ENCODE measurements at places on chromosomes 12 and 14.

GRCh38 chr14:38255673-38256532 lies at the start of gene CLEC14A:
Gene CLEC14A, minus strand, starts transcription at chr14:38256093. Its CDS starts 71 bp downstream, at chr14:38256022.
- peak; percentile 7 for DNase-seq

GRCh38 chr14:96922986-96923385 lies 125.8 kb downstream of the VRK1 start:
- no peak for DNase-seq

DNA sequence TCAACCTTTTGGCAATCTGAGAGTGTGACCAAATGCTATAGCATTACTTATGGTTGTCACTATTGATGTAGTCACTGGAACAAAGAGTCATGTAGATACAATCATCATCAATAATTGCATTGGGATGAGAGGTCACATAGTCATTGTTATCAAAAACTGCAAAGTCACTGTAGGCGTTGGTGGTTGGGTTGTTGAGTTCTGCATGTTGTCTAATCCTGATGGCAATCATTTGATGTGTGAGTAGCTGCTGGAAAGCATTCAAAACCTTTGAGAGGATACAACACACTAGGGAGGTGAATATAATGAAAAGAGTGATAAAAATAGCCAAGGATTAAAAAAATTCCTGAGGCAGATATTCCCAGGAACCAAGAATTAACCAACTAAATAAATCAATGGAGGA lies 214.7 kb upstream of the SYT10 start:
- DNase-seq, result no peak

DNA sequence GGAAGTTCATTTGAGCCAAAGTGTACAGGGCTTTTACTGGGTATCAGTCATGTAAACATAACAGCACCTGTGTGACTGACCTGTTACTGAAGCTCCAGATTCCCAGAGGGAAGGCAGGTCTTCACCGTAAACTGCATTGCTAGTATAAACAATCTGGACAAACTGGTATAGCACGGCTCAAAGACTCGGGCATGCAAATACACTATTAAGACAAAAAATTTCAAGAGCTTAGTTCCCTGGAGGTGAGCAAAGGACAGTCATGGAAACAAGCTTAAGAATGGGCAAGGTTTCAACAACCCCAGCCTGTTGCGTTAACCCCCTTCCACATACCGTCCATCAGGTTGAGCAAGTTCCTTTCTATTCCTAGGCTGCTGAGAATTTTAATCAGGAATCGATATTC lies 9.4 kb downstream of the PARP11 start:
- no peak for DNase-seq

DNA sequence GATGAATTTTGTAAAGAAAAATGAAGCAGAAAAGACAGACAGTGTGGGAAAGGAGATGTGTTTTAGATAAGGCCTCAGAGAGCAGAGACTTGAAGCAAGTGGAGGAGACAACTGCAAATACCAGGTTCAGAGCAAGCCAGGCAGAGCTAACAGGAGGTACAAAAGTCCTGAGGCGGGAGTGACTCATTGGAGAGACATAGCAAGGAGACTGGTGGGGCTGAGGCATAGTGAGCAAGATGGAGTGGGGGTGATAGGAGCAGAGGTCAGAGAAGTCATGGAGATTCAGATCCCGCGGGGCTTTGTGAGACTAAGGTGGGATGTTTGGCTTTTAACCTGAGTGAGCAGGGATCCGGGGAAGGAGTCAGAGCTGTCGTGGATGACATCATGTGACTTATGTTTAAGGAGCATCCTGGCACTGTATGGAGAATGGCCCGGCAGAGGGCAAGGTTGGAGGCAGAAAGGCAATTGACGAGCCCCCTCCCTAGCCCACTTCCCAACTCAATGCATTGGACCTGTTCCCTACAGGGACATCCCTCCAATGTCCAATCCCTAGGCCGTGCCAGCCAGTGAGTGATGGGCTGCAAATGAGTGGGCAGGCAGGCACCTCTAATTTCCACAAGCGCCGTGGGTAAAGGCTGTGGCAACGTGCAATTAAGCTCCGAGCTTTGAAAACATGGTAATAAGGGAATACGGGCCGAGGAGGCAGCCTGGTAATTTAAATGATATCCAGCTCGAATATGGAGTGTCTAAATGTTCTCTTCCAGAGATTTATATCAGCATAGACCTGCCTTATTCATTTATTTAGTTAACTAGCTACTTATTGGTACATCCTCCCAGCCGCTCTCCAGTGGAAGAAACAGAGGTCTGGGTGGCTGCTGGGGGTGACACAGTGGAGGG lies 206.8 kb upstream of the LHX5 start:
- DNase-seq, result no peak

GRCh38 chr14:98573082-98573481 lies 698.9 kb downstream of the BCL11B start:
- no peak for DNase-seq

DNA sequence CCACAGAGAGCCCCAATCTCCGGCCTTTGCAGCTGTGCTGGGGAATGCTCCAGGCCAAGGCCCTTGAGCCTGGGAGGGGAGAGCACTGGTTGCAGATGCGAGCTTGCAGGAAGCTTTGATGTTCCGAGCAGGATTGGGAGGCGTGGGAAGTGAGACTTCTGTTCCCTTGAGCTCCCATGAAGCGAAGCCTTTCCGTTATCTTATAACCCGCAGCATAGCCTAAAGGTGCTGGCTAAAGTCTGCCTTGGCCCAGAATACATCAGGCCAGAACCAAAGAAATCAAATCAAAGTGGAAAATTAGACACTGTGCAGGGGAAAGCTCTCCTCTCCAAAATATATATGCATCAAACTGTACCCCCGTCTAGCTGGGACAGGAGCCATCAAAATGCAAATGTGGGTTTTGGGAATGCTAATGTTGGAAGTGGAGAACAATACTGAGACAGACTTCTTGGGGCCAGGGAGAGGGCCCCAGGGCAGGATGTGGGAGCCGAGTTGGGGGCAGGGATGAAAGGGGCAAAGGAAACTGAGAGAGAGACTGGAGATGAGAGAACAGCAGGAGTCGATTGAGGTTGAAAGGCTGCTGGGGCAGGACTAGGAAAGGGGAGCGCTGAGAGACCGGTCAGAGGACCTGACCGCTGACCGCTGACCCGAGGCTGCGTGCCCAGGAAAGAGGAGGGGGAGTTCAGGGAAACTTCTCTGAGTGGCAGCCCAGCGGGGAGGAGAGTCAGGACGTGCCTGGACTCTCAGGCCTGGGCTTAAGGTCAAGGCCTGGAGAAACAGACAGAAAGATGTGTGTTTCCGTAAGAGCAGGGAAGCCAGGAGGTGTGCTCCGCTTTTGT lies 152.2 kb upstream of the PARP11 start:
- DNase-seq, result no peak

DNA sequence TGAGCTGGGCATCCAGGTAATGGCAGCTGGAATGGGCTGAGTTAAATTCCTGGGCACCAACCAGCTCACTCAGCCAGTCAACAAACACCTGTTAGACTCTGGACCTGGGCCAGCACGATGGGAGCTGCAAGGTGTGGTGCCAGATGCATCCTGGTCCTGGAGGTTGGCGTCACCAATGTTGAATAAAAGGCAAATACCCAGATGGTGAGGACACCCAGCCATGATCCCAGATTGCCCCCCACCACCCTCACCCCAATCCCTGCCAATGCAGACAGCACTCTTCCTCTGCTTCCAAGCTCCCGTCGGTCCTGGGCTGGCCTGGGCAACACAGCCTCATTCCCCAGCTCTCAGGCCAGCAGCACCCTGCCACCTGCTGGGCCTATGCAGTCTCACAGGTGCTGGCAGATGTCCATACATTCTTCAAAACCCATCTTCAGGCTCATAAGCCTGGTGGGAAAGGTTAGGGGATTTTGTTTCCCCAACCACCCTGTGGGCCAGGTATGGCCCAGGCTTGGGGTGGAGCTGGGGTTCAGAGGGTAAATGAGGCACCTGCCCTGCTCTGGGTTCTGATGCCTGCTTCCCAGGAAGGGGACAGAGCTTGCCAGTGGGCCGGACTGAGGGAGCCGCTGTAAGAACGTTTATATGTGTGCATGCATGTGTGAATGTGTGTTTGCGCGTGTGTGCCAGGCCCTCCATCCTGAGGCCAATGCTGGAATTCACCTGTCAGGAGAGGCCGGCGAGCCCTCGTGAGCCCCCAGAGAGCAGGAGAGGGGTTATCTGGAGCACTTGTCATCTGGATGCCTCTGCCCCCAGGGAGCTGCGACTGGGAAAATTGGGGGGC lies 58.0 kb downstream of the LGMN start:
- DNase-seq, result no peak

GRCh38 chr14:32727832-32728231 lies 210.8 kb upstream of the NPAS3 start:
- no peak for DNase-seq

- no peak for DNase-seq
These were observed 42.5 kb upstream of the PPM1H start for GRCh38 chr12:62977418-62977817.

- no peak for DNase-seq
These were observed 23.7 kb downstream of the SETD1B start for GRCh38 chr12:121827351-121828099.

- DNase-seq, result no peak
These were observed 61.1 kb upstream of the CDKN3 start for GRCh38 chr14:54335569-54336155.

DNA sequence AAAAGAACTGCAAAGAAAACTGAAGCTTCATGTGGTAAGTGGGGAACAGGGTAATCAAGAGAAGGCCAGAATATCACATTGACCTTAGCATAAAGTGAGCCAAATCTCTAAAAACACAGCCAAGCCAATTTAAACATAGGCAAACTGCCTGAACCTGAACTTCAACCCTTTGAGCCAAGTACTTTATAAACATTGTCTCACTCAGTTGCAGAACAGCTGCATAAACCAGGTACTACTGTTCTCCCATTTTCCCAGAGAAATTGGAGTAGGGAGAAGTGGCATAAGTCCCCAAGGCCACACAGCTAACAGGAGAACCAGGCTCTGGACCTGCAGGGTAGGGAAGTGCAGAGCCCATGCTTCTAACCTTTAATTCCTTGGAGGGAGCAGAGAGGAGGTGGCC lies 30.4 kb upstream of the FKBP4 start:
- DNase-seq, result no peak

GRCh38 chr14:23694949-23695663 lies 58.9 kb downstream of the DHRS2 start:
- DNase-seq, result no peak

- no peak for DNase-seq
These were observed 79.6 kb upstream of the STK38L start for GRCh38 chr12:27164330-27165040.

GRCh38 chr14:61954306-61954705 lies 192.1 kb downstream of the SNAPC1 start:
- DNase-seq, result no peak

GRCh38 chr12:87439990-87440827 lies 589.0 kb downstream of the C12orf50 start:
- DNase-seq, result no peak

DNA sequence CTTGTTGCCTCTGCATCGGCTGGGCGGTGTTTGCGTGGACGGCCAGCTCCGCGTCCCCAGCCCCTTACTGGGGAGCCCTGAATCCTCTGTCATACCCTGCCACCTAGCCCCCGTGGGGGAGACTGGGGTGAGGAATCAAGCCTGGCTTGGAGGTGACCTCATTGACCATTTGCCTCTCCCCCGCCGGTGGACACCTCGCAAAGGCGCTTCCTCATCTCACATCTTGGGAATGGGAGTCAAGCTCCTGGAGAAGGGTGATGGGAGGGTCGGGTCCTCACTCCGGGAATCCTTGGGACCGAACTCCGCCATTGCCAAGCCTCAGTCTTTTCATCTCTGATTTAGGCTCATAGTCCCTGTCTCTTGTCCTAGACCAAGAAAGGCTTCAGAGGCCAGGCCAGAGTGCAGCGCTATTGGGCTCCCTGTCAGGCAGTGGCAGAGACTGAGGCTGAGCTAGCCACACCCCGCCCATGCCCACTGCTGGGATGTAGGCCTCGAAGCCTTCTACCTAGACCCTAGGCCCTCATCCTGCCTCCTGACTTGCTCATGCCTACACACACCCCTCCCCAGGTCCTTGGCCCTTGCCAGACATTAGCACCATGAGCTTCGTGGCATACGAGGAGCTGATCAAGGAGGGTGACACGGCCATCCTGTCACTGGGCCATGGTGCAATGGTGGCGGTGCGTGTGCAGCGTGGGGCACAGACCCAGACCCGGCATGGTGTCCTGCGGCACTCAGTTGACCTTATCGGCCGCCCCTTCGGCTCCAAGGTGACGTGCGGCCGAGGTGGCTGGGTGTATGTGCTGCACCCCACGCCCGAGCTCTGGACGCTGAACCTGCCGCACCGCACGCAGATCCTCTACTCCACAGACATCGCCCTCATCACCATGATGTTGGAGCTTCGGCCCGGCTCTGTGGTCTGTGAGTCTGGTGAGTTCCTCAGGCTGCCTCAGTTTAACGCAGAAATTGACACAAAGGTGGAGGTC lies 678 bp downstream of the TRMT61A start:
- no peak for DNase-seq

- DNase-seq, result no peak
These were observed 76.8 kb downstream of the SAMD4A start for GRCh38 chr14:54643696-54644176.

GRCh38 chr14:37566811-37567371 lies 28.2 kb downstream of the FOXA1 start:
- no peak for DNase-seq

- DNase-seq, result no peak
These were observed 251.2 kb downstream of the C12orf42 start for GRCh38 chr12:103244596-103244995.

DNA sequence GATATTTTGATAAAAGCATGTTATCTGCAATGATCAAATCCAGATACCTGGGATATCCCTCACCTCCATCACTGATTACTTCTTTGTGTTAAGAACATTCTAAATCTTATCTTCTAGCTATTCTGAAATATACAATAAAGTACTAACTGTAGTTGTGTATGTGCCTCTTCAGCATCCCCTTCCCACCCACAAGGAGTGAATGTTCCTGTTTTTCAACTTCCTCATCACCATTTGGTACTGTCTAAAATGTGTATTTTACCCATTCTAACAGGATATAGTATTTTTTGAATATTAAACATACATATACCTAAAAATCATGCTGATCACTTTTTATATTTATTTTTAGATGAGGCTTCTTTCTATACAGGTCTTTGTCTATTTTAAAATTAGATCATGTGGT lies 1252.6 kb downstream of the TMEM121 start:
- no peak for DNase-seq

DNA sequence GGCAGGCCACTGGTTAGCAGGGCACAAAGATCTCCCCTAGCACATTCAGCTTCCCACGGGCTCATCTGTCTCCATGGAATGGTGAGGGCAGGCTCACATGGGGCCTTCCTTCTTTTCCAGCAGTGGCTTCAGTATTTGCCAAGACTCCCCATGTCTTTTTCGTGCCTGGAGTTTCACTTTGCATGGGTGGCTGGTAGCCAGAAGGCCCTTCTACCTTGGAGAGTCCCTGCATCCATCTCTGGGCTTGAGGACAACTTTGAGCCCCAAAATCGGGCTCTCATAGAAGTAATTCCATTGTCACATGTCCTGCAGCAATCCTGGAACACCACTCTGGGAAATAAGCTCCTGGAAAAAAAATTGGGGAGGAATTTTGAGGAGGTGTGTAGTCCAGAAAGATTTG lies 42.1 kb downstream of the NFKBIA start:
- no peak for DNase-seq

- DNase-seq, result no peak
These were observed 443.9 kb downstream of the TMEM132D start for GRCh38 chr12:129459886-129460285.

GRCh38 chr14:65604936-65605335 lies 192.4 kb downstream of the FUT8 start:
- no peak for DNase-seq

- DNase-seq, result no peak
These were observed 62.2 kb downstream of the TECPR2 start for GRCh38 chr14:102424923-102425322.

- DNase-seq, result no peak
These were observed 47.4 kb upstream of the SRSF5 start for GRCh38 chr14:69719501-69719951.
